Activated T-helper 9 cell treated with anti-CD3 and anti-CD28 coated beads, Interleukin-2, amount 50 U/mL, for 16 hours (primary cell): ENCODE measurements at places on chromosomes 3 and 15.

DNA sequence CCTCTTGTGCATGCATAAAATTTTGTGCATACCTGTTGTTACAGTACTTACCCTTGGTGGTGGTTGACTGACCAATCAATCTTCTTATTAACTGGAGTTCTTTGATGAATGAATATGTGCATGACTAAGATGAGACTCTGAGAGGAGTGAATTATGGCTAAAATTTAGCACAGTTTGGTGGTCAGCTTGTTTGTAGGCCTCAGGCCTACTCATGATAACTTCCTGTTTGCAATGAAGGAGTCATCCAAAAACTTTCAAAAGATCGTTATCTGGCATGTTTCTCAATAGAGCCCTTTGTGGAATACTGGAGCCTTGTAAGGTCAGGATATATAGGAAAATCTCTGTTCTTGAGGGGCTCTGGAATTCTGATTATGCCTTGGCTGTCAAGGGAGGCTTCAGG lies 66.5 kb downstream of the LEKR1 start:
- DNase-seq = no peak

- no peak for DNase-seq
These were observed 850 bp downstream of the SUCLG2 start for GRCh38 chr3:67653425-67654098.

GRCh38 chr15:58469432-58470353 lies 37.9 kb downstream of the LIPC start:
- no peak for DNase-seq

DNA sequence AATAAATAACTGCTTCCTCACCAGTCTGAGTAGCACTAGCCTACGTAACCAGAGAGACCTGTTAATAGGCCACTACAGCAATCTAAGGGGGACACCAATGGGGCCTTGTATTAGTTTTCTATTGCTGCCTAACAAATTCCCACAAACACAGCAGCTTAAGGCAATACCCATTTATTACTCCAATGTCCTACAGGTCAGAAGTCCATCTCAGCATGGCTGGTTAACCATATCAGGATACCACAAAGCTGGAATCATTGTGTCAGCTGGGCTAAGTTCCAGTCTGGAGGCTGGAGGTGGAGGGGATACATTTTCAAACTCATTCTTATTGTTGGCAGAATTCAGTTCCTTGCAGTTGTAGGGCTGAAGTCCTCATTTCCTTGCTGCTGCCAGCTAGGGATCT lies 331.9 kb downstream of the ULK4 start:
- DNase-seq = no peak

DNA sequence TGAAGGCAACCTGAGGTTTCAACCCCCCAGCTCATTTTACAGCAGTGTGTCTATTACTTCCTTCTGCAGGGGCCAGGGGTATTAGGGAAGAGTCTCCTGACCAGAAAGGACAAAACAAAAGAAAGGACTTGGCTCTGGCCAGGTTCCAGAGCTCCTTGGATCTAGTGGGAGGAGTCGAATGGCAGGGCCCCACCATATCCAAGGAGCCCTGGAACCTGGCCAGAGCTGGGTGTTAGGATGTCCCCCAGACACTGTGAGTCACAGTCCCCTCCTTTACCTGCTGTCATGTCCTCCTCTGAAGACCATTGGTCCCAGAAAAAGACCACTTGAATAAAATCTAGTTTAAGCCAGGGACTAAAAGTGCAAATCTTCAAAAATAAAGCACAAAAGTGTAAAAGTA lies 113.2 kb downstream of the EEFSEC start:
- no peak for DNase-seq

DNA sequence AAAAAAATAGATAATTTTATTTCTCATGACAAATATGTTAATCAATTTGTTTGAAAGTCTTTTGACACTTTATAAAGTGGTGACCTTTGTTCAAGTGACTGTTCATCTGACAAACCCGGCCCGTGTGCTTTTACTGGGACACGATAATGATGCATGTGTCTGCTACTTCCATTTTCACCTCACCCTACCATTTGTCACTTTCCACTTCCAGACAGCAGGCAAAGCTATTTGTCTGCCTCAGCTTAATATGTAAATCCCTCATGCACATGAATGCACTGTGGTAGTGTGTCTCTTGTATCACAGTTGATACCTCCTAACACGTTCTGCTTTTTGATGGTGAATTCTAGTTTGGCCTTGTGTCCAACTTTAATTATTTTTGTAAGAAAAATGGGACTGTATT lies 204.3 kb downstream of the BBX start:
- DNase-seq = no peak

DNA sequence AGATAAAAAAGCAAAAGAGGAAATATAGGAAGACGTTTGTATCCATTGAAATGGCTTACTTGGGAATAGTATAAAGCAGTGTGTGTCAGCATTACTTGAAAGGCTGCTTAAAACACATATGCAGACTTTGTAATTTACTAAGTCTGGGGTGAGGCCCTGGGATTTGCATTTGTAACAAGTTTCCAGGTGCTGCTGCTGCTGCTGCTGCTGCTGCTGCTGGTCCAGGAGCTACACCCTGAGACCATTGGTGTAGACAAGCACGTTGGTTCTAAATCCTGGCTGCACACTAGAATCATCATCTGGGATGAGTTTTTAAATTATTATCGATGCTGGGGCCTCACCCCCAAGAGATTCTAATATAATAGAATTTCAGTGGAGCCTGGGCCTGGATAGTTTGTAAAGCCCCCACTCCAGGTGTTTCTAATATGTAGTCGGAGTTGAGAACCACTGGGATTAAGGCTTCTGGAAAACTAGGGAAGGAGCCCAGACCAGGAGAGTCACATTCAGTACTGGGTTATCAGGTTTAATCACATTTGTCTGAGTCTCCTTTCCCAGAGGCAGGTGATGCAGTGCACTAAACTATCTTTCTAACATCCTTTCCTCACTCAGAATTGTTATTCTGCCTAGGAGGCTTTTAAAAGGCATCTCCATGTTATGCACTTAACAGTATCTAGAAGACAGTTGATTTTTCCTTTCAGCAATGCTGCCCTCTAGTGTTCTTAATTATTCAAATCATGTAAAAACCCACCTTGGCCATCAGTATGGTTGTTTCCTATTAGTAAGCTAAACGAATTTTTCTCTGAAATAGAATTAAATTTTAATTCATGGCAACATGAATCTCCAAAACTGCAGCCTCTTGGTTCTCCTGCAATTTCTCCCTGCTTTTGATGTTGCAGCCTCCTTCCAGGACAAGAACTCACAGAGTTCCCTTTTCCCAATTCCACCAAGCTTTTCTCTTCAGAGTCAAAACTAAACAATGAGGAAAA lies 45.4 kb downstream of the SSR3 start:
- DNase-seq = no peak

DNA sequence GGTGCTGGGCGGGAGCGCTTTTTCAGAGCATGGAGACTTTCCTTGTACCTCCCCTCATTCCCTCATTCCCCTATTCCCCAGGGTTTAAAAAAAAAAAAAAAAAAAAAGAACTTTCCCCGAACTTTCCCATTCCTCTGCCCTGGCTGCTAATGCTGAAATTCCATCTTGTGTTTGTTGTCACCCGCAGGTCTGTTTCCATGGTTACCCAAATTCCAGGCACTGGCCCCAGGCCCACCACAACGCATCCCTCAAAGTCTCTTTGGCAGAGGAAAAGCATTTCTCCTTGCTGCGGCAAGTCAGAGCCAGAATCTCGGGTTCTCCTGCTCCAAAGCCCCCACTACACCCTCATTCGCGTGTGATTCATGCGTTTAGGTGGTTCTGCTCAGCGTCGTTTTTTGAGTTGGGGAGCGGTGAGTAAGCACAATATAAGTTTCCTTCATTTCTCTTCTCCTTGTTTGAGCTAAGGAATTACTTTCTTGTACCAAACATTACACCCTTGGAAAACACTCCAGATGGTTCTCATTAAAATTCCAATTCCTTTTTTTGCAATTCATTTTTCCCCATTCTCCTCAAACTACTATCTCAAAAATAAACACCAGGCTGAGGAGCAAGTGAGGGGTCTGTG lies 21.6 kb downstream of the ANAPC13 start:
- DNase-seq = no peak

- DNase-seq = no peak
These were observed 24.5 kb upstream of the GMNC start for GRCh38 chr3:190886945-190887344.

DNA sequence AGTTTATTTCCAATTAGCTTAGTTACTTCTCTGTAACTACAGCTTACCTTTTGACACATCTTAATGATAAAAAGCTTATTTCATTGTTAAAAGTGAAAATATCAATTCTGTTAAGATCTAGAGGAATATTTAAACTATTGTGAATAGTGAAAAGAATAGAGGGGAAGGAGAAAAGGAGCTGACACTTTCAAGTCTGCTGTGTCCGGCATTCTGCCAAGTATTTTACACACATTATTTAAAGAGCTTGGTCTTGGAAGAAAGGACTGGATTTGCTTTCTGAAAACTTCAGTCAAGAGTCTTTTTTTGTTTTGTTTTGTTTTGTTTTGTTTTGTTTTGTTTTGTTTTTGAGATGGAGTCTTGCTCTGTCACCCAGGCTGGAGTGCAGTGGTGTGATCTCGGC lies 34.8 kb downstream of the CCDC80 start:
- no peak for DNase-seq

DNA sequence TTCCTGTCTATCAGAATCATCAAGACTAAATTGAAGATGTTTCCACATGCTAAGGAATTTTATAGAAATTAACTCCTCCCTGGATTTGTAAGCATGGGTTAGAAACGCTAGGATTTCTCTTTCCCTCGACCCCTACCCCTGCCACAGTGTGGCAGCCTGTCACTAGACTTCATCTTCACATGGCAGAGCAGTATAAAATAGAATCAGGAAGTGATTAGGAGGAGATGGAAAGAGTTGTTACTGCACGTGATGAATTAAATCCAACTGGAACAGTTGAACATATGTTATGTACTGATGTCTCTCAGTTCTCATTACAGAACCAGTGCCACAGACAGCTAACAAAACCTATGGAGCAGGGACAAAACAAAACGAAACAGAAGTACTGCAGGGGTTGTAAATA lies 130.0 kb upstream of the BNIP2 start:
- no peak for DNase-seq

- DNase-seq = no peak
These were observed at the start of the genes FOXL2 and FOXL2NB for GRCh38 chr3:138946663-138947494. FOXL2 (minus strand) TSS chr3:138947137; CDS start chr3:138946722, 415 bp downstream. FOXL2NB (plus strand) TSS chr3:138947217; CDS start chr3:138947365, 148 bp downstream.

- no peak for DNase-seq
These were observed 107.9 kb downstream of the ATG7 start for GRCh38 chr3:11379824-11380701.

DNA sequence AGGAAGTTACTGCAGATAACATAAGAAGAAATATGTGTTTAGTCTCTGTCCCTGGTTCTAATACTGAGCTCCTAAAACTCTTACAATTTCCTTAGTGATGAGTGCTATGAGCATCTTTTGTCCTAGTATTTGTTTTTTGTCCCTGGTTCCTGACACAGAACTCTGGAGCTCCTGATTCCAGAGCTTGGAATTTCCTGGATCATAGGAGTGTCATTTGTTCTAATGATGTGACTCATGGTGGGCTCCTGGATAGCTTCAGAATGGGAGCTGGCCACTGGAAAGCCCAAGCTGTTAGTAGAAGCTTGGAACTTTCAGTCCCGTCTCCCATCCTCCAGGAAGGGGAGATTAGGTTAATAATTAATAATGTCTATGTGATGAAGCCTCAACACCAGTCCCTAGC lies 98.2 kb downstream of the CNTN6 start:
- no peak for DNase-seq

DNA sequence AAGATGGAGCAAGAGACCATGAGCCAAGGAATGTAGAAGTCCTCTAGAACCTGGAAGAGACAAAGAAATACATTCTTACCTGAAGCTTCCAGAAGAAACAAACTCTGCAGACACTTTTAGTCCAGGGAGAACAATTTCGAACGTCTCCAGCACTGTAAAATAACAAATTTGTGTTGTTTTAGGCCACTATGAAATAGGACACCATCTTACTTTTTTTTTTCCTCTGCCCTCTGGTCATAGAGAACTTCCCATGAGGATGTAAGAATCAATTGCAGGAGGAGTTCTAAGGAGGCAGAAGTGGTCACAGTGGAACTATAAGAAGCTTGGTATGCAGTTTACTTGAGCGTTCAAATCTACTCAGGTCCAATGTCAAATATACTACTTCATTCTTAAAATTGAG lies 1295.9 kb downstream of the ZPLD1 start:
- no peak for DNase-seq

DNA sequence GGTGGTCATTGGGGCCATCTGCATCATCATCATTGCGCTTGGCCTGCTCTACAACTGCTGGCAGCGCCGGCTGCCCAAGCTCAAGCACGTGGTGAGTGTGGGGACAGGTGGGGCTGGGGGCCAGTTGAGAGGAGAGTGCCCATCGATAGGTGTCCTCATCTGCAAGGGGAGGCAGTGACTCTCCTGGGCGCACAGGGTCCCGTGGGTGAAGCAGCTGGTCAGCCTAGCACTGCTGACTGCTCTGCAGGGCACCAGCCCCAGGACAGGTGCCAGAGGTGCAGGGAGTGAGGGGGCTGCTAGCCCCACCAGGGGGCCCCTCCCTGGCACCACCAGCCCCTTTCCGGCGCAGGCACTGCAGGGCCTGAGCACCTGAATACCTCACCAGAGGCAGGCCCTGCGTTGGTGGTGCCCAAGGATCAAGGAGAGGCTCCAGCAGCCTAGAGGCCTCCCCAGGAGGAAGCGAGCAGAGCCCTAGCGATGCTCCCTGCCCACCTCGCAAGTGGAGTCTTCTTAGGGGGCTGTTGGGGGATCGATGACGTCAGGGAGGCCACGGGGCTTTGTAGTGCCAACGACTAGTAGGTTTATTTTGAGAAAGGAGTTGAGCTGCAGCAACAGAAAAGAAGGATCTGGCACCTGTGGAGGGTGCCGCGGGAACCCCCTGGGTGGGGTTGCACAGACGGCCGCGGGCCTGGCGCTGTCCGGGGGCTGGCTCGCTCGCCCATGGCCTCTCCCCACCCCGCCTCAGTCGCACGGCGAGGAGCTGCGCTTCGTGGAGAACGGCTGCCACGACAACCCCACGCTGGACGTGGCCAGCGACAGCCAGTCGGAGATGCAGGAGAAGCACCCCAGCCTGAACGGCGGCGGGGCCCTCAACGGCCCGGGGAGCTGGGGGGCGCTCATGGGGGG lies 976 bp upstream of the ABTB1 start:
- DNase-seq = no peak

DNA sequence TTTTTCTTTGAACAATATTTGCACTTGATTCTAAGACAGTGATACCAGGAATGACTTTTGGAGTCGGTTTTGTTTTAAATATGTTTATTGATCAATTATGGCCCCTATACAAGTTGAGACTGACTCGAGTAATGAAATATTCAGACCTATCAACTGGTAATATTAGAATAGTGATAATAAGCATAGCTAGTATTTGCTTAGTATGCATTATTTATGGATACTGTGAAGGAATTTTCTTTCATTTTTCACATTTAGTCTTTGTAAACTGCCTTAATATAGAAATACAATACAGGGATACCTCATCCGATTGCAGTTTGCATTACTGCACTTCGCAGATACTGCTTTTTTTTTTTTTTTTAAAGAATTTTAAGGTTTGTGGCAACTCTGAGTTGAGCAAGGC lies 107.9 kb downstream of the CNTN4 start:
- no peak for DNase-seq

DNA sequence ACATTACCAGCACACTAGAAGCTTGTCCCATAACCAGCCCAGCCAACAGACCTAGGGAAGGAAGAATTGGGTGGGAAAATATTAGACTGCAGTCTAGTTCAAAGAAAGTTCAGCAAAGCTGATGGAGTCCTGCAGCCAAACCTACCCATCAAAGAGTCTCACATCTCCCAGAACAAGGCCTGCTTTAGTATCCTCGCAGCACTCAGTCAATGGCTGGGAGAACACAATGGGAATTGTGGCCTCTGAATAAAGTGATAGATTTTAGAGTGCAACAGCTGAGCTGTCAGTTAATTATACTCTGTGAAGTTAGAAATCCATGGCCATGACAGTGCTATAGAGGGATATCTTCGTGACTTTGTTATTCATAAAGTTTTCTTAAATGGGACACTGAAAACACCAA lies 207.2 kb upstream of the NAALADL2 start:
- no peak for DNase-seq
